Osteoblast (primary cell): ENCODE measurements at places on chromosomes 12 and 14.

DNA sequence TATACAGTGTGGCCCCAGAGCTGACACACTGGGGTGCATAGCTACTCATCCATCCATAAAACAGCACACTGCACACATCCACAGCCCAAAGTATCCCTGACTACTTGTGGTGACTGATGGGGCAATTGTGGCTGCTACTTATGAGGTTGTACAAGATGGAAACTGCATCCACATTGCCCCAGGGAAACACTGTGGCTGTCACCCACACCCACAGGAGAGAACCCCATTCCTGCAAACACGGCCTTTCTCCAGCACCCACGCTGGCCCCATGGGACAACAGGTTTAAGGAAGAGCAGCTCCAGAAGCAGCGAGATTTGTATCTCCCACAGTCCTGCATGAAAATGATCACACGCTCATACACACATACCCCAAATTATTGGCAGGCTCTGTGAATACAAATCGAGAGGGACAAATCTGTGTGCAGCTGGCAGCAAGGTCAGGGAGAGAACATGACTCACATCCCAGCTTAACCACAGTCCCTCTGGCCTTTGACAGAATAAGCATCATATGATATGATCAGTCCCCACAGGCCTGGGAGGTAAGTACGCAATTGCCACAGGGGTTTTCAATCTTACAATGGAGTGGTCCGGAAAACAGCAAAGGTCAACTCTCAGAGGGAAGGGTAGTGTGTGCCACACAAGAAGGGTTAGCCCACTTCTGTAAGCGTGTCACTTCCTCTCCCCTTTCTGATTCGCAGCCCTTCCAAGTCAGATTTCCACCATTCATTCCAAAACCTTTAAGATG is 61.9 kb downstream of the ESR2 start:
- DNase-seq, result peak; percentile 87

DNA sequence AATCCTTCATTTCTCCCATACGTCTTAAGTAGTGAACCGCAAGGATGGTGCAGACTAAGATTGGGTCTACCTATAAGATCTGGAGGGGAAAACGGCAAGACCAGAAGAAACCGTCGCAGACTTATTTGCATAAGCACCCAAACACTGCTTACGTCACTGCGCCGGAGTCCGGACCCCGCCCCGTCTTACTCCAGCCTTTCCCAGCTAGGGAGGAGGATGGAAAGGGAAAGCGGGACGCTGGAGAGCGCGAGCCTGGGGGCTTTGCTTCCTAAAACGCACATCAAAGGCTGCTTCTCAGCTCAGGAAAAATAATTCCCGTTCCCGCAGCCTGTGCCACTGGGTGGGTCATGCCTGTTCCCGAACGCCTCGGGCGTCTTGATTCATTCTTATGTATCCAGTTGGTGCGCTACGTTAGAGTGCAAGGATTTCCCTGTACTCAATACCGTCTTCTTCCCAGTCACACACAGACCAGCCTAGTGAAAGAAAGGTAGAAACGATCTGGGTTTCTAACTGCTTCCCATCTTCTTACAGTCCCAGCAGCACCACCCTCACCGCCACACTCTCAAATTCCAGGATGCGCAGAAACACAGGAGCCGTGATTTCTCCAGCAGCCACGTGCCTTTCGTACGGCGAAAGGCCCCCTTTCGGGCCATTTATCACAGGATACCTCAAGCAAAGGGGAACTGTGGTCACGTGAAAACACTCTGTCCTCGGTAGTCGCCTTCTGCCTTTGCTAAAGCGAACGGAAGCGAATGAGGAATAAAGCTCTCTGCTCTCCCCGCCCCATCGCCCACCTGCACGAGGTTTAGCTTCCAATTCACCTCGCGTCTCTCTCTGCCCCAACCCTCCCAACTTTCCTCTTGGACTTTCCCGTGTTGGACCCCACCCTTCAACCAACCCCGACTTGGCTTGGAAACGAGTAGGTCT is 1.1 kb downstream of the SLC6A15 start:
- DNase-seq, result peak; percentile 77

DNA sequence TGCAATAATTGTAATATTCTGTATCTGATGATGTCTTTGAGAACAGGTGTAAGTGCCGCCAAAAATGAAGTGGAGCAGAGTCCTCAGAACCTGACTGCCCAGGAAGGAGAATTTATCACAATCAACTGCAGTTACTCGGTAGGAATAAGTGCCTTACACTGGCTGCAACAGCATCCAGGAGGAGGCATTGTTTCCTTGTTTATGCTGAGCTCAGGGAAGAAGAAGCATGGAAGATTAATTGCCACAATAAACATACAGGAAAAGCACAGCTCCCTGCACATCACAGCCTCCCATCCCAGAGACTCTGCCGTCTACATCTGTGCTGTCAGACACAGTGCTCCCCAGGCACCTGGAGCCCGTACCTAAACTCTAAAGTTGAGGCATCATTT is 268.7 kb downstream of the DAD1 start:
- no peak for DNase-seq

GRCh38 chr14:51354846-51355245 is 114.8 kb downstream of the TMX1 start:
- no peak for DNase-seq

DNA sequence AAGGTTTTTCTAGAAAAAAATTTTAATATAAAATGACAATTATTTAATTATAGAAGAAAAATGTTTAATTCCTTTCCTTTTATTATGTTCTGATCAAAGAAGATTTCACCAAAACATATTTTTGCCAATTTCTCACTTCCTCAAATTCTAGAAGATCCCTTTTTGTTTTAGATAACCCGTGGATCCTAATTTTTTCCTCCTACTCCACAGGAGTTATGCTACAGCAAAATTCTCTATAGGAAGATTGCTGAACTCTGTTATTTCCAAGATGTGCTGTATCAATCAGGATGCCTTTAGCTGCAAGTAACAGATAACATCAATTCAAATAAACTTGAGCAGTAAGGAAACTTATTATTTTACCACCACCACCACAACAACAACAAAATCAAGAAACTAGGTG is 3.8 kb upstream of the SNX6 start:
- DNase-seq, result no peak

DNA sequence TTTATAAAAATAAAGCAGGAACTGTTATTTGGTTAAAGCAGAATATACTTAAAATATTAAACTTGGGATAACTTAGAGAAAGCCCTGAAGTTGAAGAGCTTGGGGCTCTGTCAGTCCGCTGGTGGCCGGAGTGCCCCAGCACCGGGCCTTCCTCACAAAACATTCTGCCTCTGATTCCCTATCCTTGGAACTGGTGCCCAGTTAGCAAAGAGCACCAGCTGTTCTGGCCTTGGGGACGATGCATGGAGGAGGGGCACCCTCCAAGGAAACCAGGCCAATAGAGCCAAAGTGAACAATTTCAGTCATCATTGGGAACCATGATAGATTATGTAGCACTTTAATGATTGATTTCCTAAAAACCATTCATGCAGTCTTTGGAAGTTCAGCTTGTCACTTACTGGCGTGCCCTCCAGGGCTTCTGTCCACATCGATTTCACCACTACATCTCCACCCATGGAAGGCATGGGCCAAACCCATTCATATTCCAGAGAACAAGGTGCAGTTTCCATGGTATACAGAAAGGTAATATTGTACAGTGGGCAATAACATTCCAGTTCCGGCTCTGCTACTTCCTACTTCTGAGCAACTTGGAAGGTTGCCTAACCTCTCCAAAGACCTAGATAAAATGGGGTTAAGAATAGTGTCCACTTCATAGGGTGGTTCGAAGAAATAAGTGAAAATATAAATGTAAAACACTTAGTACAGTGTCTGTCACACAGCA is 145.9 kb downstream of the ETV6 start:
- no peak for DNase-seq

- DNase-seq, result peak; percentile 60
Observed at GRCh38 chr12:70367258-70368141, 1.4 kb downstream of the KCNMB4 start.

- DNase-seq, result no peak
Observed at GRCh38 chr14:101865288-101865687, 99.1 kb upstream of the DYNC1H1 start.

DNA sequence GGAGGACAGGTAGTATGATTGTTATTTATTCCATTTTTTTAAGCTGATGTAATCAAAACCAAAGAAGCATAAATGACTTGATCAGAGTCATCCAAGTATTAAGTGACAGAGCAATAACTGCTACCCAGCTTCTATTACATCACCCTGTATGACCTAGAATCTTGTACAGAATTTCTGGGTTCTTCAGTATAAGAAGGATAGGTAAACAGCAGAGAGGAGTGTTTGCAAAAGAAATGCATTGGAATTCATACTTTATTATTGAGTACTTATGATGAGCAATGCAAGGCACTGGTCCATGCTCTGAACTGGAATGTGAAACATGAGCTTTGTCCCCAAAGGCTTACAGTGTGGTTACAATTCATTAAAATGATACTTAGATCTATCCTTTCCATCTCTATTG is 916.8 kb downstream of the DIO2 start:
- no peak for DNase-seq

GRCh38 chr14:61891170-61891569 is 128.9 kb downstream of the SNAPC1 start:
- DNase-seq, result no peak
